ENCODE measurements at places on chromosomes 4 and X.
A peak's percentile ranks its signal among the peaks of the same experiment; 100 is the strongest.

GRCh38 chr4:111806331-111806730, 338.9 kb upstream of the FAM241A start:
- DNase-seq = no peak

DNA sequence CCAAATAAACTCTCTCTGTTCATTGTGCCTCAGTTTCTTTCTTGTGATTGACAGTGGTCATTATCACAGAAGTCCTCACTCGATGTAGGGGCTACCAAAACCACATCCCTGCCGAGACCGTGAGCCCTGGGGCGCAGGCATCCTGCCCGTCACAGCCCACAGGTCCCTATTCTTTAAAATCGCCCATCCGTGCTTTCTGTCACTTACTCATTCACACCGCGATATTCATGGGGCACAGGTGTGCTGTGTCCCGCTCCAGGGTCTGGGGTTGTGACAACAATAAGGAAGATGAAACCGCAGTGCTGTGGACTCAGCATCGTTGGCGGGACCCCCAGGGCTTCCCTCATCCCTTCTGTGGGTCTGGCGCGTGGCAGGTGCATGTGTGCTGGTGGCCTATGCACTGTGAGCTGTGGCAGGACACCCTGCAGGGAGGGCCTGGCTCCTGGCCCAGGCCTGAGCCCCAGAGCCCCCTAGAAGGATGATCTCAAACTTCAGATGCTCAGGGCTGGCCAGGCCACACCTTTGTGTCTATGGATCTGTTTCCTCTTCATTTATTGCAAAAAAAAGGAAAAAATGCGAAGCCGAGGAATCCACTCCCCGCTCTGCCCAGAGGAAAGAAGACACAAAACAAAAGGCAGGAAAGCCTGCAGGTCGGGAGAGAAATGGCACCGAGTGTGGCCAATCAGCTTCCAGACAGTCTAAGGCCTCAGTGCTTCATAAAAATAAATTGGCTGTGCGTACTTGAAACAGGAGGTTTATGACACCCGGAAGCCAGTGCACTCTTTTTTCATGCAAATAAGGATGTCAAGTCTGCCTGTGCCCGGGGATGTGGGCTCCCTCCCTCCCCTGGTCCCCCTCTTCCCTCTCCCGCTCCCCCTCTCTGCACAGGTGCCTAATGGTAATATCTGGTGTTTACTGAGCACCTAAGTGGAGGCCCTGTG, 109.5 kb upstream of the ADRA2C start:
- peak; percentile 87 for DNase-seq

GRCh38 chr4:104596189-104596588, 101.5 kb upstream of the CXXC4 start:
- no peak for DNase-seq

GRCh38 chr4:122681568-122681967, 50.9 kb upstream of the BBS12 start:
- DNase-seq = no peak

DNA sequence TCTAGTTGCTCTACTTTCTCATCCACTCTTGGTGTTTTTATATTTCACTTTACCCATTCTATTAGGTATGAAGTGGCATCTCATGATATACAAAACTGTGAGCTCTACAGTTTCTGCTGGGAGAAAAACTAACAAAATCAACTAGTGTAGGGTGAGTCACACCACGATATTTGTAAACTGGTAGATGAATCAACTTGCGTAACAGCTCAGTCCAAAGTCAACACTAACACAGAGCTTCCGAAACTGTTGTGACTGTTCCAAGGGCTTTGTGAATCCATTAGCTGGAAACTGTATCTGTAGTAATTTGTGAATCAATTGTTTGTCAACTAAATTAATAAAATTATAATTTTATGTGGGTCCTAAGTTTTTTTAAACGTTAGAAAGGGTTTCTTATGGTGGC, 119.8 kb upstream of the TSPAN5 start:
- no peak for DNase-seq

GRCh38 chr4:185013417-185014125, 4.7 kb upstream of the HELT start:
- no peak for DNase-seq

DNA sequence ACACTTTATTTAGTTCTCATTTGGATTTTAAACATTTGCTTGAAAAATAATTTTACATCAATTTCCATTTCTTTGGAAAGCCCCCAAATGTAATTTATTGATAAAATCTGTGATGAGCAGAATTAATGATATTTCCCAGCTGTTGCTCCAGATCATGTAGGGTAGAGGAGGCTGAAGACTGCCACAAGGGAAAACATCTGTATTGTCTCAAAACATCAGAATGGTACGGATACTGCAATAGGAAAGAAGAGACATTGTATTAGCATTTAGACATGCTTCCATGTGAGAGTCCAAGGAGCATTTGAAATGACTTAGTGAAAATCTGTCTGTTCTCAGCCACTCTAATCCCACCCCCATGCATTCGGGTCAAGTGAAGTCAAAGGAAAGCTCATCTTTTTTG, 14.4 kb downstream of the ADH1A start:
- DNase-seq = no peak

DNA sequence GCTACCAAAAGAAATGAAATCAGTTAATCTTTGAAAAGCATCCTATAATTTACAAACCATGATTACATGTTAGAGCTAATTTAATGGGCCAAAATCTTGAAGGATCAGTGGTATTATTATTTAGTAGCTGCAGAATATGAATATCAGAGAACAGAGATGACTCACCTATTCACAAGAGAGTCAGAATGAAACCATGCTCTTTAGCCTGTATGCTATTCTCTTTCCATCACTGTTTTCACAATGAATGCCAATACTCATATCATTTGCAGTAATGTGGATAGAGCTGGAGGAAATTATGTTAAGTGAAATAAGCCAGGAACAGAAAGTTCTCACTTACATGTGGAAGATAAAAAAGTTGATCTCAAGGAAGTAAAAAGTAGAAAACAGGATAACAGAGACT, 414.1 kb downstream of the CENPC start:
- DNase-seq = no peak

GRCh38 chr4:133637161-133637560, 488.1 kb downstream of the PCDH10 start:
- no peak for DNase-seq

DNA sequence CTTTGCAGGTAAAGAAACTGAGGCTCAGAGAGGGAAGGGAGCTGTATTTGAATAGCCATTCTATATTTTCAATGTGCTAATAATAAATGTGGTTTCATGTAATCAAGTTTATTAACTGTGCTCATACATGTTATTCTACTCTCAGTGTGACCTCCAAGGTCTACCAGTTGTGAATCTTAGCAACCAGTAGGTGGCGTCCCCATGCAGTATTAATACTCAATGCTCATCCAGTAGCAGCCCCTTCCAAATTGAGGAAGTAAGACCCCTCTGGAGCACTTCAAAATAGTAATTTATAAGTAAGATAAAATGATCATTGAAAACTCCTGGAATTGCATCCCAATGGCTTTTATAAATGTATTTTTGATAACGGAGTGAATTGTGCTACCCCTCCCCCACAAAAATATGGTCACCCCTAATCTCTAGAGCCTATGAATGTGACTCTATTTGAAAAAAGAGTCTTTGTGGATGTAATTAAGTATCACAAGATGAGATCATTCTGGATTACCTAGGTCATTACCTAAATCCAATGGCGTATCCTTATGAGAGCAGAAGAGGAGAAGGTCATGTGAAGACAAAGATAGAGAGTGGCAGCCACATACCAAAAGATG, 20.4 kb upstream of the SEPSECS start:
- peak; percentile 57 for DNase-seq

- peak; percentile 4 for DNase-seq
Observed at GRCh38 chrX:103573202-103573601, 12.1 kb upstream of the TCEAL4 start.

DNA sequence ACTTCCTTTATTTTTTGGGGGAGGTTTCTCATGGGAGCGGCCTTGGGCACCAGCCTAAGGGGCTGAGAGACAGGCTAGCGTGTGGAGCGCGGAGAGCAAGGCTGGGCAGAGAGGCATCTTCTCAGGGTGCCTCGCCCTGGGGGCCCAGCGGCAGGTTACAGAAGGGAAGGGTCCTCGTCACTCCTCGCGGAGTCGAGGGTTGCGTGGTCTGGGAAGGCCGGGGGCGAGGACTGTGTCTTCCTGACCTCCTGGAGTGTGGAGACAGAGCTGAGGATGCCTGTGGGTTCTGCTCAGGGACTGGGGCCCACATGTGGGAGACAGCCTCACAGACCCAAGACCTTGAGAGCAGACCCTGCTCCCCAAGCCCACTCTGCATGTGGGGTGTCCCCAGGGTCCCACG, 79.6 kb upstream of the LRPAP1 start:
- DNase-seq = no peak

DNA sequence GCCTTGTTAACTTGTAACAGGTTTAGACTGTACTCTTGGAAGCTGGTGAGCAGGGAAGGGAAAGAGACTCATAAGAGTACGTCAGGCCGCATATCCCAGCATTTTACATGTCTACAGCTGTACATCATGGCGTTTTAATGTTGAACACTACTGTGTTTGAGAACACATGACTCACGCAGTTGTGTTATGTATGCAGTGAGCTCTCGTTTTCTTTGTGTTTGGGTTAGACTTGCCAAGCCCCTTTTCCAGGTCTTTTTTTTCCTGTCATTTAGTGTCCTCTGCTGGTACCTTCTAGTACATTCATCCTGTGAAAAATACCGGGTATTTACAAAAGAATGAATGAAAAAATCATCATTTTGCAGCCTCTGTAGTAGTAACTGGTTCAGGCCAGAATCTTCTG, 35.3 kb downstream of the SMS start:
- DNase-seq = peak; percentile 23

GRCh38 chr4:6044805-6045204, 26.6 kb upstream of the C4orf50 start:
- no peak for DNase-seq

DNA sequence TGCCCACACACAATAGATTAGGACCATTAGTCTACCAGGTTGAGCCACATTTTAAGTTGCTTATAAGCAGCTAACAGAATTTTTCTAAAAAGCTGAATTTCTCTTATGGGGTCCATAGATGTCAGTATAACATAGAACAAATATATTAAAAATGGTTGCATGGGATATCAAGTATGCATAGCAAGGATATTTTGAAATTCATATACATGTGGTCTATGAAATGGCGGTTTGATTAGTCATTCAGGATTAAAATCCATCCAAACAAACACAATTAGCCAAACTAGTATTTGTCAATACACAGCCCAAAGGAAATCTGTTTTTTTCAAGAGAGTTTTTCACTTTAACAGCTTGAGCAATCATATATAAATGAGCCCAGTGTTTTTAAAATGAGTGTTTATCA, 33.5 kb upstream of the AMOT start:
- DNase-seq = no peak

Data from NCI-H1417 (cell line).